Stimulated activated naive CD4-positive, alpha-beta T cell treated with Interleukin-2 at 50 U/mL for 16 hours (primary cell): ENCODE measurements at places on chromosomes 3 and 15.

DNA sequence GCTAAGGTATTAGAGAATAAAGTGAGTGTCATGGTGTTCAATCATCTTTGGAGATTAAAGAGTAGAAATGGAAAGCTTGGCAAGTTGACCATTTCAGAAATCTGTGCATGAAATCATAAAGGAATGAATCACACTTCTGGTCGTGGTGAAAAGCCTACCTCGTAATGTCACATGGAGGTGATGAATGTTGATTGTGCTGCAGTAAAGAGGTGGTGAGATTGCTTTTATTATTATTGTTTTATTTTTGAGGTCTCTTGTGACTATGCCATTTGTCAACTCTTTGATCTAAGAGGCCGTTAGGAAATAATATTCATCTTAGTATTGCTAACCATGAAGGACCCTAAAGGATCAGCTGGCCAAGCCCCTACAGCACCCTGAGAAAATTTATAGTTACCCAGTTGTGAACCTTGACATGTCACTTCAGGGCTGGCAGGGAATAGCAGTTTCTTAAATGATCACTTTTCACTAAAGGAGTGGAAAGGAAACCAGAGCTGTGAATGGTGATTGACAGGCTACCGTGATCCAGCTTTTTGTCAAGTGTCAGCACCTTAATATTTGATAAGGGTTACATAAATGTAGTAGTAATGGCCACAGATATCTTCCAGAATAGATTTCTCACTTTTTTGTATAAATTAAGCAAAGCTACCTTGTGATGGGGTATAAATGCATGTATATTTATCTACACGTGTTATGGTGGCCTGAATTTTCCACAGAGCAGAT, 203.9 kb downstream of the PTPRG start:
- DNase-seq: no peak

- DNase-seq: no peak
Observed at GRCh38 chr15:83487519-83487918, 40.4 kb downstream of the SH3GL3 start.

DNA sequence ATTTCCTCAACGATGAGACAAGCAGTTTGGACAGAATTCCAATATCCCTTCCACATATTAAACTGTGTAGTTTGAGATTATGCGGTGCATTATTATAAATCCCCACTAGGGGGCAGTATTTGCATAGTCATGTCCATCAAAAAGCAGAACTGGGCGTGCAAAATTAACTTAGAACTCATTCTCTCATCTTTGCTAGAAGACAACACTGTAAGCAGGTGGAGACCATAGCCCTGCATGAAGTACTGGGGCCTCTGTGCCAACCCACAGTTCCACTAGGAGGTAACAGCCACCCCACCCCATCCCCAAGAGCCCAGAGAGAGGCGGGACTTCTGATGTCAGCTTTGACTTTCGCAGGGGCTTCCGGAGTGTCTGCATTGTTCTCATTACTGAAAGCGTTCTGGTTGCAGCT, 106.6 kb upstream of the TMC3 start:
- no peak for DNase-seq

DNA sequence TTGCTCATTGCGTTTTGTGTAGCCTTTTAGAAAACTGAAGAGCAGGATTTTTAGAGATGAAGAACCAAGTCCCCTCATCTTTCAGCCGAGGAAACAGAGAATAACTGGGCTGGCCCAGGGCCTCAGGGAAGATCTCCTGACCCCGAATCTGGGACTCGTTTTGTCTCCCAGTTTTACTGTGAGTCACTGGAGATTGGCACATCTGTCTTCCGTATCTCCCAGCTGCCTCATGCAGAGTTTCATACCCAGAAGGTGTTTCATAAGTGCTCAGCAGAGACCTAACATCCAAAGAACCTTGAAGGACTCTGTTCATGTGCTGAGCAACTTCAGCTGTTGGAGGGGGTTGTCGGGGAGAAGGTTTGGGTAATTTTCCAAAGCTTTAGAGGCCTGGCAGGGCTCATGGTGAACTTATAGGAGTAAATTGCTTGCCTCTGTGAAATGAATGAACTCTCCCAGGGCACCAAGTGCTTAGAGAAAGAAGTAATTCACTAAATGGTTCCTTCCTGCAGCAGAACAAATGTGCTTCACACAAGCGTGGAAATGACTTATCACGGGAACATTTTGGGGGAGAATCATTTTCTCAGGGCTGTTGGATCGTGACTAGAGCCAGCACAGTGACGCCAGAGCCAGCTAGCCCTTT, 121.4 kb downstream of the FAM43A start:
- no peak for DNase-seq

GRCh38 chr3:151145713-151146070, 57.3 kb downstream of the GPR171 start:
- DNase-seq: no peak
